HuH-7.5 (cell line): ENCODE measurements at places on chromosomes 16 and 17.

DNA sequence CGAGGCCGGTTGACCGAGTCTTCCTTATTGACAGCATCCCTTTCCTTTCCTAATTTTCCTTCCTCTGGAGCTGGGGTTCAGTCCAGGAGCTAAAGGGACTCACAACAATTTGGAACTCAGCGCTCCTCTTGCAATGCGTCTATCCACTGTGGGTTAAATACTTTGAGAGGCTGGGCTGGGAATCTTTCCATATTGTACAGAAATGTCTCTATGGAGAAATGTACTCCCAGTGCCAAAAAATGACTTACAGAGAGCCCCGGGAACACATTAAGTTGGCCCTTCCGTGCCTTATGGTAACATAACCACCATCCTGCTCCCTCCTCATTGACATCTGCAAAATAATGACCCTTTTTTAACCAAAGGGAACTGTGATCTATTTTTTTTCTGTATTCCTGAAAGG is 192.8 kb downstream of the FTO start:
- no peak for DNase-seq

GRCh38 chr16:75012380-75013081 is 13.7 kb downstream of the ZNRF1 start:
- no peak for DNase-seq

DNA sequence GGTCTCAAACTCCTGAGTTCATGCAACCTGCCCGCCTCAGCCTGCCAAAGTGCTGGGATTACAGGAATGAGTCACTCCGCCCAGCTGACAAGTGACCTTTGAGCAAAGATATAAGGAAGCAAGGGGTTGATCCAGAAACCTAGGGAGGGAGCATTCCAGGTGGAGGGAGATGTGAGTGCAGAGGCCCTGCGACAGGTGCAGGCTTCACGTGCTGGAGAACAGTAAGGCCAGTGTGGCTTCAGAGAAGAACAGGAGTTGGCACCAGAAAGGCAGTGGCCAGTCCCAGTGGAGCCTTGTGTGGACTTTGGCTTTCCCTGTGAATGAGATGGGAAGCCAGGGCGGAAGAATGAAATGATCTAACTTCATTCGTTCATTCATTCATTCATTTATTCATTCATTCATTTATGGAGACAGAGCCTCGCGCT is 73.6 kb upstream of the HAS3 start:
- DNase-seq: no peak

GRCh38 chr17:45406107-45406506 is 26.6 kb downstream of the ARHGAP27 start:
- no peak for DNase-seq

DNA sequence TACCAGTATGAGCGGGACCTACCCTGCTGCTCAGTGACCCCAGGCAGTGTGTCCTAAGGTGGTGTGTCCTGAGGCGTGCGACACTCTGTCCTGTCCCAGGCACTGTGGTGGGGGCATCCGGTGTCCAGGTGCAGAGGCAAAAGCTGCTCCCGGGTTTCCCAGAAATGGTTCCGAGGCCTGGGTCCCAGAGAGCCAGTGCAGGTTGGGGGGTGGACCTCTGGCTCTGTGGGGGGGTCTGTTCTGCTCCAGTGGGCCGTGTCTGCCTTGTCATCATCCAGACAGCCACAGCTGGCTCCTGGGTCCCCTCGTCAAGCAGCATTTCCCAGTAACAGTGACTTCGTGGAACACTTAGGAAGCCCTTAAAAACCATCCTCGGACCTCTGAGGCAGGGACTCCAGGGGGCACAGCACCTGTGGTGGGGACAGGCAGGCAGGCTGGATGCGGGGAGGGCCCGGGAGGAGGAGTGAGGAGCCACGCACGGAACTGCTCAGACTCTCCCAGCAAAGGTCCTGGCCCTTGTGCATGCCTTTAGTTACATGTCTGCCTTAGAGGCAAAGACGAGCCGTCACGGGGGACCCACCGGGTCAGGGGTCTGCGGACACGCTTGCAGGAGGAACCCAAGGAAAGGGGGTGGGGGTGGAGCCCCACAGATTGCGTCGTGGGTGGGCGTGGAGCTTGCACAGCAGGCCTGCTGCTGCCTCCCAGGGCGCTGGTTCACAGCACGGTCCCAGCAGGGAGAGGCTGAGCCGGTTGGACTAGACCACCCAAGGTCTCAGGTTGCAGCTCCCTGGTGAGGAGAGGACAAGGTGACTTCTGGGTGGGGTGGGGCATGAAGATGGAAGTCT is 5.6 kb downstream of the SLC16A3 start:
- DNase-seq: no peak

DNA sequence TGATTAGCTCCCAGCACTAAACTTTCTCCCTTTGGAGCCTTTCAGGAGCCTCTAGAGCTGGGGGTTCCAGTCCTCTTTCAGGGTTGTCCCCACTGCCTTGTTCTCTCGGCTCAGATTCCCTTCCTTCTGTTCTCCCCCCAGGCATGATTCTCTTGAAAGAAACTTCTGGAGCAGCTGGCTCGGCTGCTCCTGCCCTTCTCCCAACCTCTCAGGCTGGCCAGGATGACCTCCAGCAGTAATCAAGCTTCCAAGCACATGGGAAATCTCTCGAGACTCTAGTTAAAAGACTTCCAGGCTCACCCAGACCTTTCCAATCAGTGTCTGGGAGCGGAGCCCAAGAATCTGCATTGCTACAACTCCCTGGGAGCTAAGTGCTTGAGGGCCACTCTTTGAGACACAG is 3.6 kb downstream of the SDK2 start:
- no peak for DNase-seq
